Tibial nerve (tissue), 4 donors: ENCODE measurements at places on chromosomes 12 and 14. TPM values are rescaled to one million over a fixed set of nuclear protein-coding genes. Genes with fewer than 3 reads are reported as not detected.

GRCh38 chr12:104371043-104371870 lies 67.7 kb downstream of the EID3 start:
- H3K4me1 ChIP-seq: no peaks in the 10 kb centered on the region
- no peak for DNase-seq
- H3K27ac ChIP-seq: no peak overlapping the region
- H3K4me3 ChIP-seq: no peak overlapping the region

GRCh38 chr12:51082561-51083125 lies 753 bp downstream of the CSRNP2 start:
- H3K36me3 ChIP-seq: no peaks in the 10 kb centered on the region
- peaks cover 12% of the 10 kb centered on the region for H3K4me1 ChIP-seq
- H3K27ac ChIP-seq: peak overlapping the region; percentile 96
- peak; percentile 25 for DNase-seq
- no peaks in the 10 kb centered on the region for H3K27me3 ChIP-seq

DNA sequence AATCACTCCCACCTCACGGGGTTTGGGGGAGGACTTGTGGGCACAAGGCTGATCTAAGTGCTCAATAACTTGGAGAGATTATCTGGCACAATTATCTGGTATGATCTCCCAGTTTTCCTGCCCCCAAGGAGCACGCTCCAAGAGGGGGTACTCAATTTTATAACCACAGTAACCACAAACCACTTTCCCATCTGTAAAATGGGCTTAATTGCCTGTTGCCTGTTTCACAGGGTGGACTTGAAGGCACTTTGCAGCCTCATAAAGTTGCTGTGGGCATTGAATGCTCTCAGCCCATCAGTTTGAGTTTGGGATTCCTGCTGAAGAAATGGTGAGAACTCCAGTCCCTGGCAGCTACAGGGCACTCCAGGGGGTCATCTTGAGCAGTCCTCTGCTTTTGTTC lies 4.4 kb downstream of the SLC8B1 start:
- no peaks in the 10 kb centered on the region for H3K36me3 ChIP-seq
- H3K4me1 ChIP-seq: peaks cover 14% of the 10 kb centered on the region
- no peak overlapping the region for H3K4me3 ChIP-seq
- H3K27me3 ChIP-seq: no peaks in the 10 kb centered on the region
- no peak for DNase-seq

- H3K27ac ChIP-seq: no peak overlapping the region
- no peaks in the 10 kb centered on the region for H3K4me1 ChIP-seq
- H3K27me3 ChIP-seq: no peaks in the 10 kb centered on the region
- H3K36me3 ChIP-seq: peaks cover 94% of the 10 kb centered on the region
- DNase-seq: no peak
Measured at GRCh38 chr12:123741937-123742572, 20.0 kb upstream of the DNAH10 start.

GLIPR1L1 gene
- total RNA-seq: not detected
